ENCODE measurements at places on chromosomes 11 and 22.

DNA sequence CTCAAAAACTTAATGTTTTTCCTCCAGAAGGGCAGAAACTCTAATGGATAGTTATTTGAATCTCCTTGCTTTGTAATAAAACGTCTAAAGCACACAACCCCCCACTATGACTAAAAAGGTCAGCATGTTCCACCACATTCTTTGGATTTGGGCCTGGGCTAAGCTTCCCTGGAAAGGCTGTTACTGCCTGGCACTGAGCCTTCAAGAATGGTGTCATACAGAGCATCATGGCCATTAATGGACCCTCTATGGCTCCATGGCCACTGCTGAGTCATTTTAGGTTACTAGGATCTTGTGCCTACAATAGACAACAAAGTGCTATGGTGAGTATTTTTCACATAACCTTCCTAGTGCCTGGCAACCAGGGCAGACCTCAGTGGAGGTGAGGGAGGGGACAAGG lies 242.6 kb upstream of the FAT3 start:
- DNase-seq: no peak

- peak; percentile 93 for DNase-seq
Observed at GRCh38 chr11:45899448-45900174, 7.5 kb downstream of the FREY1 start.

DNA sequence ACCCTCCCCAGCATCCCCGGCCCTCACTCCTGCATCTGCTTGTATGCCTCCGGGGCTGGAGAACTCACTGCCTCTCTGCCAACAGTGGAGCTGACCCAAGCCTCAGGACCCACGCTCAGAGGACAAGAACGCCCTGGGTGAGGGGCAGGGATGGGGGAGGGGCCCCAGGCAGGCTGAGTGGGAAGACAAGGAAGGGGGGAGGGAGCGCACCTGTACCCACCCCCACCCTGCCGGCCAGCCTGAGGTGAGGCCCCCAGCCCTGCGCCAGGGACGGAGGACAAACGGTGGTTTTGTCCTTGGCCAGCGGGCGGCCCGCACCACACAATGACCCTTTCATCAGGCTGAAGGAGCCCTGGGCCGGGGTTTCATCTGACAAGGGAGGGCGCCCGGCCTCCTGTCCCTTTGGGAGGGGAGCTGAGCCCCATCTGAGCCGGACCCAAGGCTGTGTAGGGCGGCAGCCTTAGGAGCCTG lies 10.0 kb downstream of the WNT7B start:
- DNase-seq: no peak

DNA sequence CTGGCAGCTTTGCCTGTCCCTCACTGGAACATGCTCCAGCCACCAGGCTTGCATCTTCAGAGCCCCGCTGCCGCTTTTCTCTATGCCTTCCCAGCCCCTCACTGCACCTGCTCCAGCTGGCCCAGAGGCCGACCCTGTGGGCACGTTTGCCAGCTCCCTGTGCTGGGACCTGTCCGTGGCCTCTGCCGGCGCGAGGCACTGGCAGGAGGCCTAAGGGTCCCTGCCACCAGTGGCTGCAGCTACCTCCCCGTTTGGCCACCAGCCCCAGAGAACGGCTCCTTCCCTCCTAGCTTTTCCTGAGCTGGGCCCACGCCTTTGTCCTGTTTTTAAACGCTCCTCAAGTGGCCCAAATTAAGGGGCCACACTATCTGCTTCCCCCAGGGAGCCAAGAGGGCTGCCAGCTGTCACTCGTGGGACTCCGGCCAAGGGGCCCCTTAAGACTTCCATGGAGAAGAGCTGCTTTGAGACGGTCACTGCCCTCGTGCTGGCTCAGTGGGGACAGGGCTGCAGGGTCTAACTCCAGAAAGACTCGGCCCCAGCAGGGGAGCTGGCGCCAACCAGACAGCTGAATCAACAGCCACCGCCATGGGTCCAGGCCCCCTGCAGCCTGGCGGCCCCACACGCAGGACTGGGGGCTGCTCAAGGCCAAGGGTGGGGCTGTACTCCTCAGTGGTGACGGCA lies 24.6 kb upstream of the WNT7B start:
- no peak for DNase-seq

- DNase-seq: no peak
Observed at GRCh38 chr11:128305588-128305987, 281.8 kb downstream of the ETS1 start.

DNA sequence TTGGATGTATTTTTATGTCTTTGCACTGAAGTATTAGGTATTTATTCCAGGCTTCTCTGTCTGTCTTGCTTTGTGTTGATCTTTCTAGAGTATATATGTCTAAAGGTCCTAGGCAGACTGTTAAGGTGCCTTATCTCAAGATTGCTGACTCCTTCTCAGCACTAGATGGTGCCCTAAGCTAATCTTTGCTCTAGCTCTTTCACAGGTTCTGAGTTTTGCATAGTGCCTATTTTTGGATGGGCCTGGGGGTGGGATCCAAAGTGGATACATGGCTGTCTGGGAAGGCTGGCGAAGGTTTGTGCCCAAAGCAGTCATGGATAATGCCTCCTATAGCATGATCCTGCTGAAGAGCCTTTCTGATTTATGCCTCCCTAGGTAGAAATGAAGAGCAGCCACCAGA lies 154.9 kb downstream of the TRPC6 start:
- no peak for DNase-seq

DNA sequence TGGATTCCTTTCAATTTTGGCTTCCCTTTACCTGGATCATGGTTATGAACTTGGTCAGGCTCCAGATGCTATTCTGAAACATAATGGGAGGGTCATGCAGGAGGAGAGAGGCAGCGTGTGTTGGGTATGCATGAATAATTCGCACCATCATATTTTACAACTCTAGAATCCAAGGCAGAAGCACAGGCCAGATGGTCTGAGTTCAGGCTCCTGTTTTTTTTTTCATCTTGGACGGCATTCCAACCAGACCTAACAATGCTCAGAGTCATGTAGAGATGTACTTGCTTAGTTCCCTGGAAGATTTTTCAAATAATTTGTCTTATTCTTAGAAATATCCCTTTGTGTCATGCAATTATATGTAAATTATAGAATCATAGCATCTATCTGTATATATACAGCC lies 393.5 kb downstream of the JRKL start:
- DNase-seq: no peak

All from GM13977 (cell line).